ENCODE measurements at places on chromosomes 7 and 10.
A peak's percentile ranks its signal among the peaks of the same experiment; 100 is the strongest.

- DNase-seq, result no peak
Observed at GRCh38 chr7:145474009-145474686, 638.3 kb upstream of the TPK1 start.

GRCh38 chr10:131902691-131903090, 1.9 kb downstream of the PPP2R2D start:
- no peak for DNase-seq

DNA sequence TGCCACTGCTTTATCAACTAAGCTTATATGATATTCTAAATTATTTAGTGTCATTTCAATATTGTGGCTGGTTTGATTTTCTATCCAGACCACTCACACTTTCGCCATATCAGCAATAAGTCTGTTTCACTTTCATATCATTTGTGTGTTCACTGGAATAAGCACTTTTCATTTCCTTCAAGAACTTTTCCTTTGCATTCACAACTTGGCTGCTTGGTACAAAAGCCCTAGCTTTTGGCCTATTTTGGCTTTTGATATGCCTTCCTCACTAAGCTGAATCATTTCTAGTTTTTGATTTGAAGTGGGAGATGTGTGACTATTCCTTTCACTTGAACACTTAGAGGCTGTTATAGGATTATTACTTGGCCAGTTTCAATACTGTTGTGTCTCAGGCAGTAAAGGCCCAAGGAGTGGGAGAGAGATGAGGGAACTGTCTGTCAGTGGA, 120.9 kb upstream of the NAMPT start:
- DNase-seq, result no peak

DNA sequence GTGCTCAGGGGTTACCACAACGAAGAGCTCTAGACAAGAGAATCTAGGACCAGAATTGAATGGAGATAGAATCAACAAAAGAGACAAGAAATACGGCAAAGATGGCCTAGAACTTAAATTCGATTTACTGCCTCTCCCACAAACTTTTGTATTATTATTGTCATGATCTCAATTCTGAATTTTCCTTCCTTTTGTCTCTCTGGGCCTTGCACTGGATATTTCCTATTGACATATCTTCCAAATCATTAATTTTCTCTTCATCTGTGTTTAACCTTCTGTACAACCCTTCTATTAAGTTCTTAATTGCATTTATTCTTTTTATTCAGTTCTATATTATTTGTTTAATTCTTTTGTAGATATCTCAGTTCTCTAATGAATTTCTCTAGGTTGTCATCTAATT, 28.4 kb downstream of the VSTM4 start:
- no peak for DNase-seq

DNA sequence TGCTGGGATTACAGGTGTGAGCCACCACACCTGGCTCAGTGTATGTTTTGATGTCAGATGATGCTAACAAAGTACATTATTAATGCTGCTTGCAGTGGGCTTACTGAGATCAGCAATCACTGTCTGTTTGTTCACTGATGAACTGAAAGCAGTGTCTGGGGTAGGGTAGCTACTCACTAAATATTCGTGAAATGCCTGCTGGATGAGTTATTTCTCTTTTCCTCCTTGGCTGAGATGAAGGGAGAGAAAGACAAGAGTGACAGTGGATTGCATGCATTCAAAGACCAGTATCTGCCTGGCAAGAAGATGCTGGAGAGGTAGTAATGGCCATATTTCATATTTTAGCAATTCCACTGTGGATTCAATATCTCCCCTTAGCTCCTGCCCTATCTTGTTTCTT, 32.3 kb downstream of the FAM107B start:
- no peak for DNase-seq

- peak; percentile 57 for DNase-seq
Observed at GRCh38 chr7:1046722-1047679, 2.7 kb downstream of the GPR146 start.

GRCh38 chr7:74037609-74038008, 9.6 kb downstream of the ELN start:
- no peak for DNase-seq

DNA sequence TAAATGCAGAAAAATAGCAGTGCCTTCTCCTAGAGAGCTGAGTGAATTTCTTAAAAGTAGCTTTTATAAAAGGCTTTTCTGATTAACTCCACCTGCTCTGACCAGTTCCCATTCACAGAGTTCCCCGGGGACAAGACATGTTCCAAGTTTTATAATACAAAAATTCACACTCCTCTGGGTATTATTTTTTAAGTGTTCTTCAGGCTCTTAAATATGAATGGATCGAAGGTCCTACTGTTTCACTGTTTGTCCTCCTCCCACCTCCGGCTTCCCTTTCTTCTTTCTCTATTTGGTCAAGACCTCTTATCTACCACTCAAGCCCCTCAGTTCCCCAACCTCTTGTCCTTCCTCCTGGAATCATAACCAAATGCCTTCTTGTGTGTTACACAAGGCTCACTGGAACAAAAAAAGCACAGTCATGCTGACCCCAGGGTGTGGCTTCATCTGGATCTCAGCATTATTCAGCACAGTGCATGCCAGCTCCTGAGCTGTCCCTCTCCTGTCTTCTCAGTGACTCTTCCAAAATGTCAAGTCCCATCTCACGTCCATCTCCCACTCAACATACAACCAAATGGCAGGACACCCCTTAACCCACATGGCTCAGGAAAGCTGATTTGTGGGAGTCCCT, 222.4 kb downstream of the SORCS1 start:
- DNase-seq, result no peak

- no peak for DNase-seq
Observed at GRCh38 chr10:70970830-70971229, 82.5 kb upstream of the PCBD1 start.

GRCh38 chr10:22369434-22370072, 24.3 kb downstream of the SPAG6 start:
- no peak for DNase-seq

DNA sequence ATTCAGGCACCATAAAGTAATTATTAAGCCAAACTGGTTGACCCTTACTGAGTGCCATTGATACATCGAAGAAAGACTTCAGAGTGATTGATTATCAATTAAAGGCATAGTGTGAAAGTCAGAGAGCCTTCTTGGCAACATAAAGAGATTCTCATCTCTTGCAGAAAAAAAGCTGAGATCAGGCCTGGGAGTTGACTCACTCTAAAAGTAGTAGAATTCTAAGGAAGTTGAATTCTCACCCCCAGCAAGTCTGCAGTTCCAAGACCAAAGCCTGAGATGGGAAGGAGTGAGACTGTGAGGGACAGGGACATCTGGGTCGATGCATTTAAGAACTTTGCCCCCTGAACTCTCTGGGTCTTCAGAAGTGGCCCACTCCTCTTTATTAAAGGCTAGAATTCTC, 21.6 kb upstream of the ERCC6 start:
- no peak for DNase-seq

DNA sequence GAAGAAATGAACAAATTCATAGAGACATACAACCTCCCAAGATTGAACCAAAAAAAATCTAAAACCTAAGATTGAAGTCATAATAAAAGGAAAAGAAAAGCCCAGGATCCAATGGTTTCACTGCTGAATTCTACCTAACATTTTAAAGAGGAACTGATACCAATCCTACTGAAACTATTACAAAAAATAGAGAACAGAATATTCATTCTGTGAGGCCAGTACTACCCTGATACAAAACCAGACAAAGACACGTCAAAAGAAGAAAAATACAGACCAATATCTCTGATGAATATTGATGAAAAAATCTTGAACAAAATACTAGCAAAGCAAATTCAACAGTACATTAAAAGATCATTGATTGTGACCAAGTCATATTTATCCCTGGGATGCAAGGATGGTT, 128.5 kb upstream of the STEAP1 start:
- DNase-seq, result no peak

- DNase-seq, result peak; percentile 4
Observed at GRCh38 chr10:102796407-102797176, 40.6 kb downstream of the CYP17A1 start.

DNA sequence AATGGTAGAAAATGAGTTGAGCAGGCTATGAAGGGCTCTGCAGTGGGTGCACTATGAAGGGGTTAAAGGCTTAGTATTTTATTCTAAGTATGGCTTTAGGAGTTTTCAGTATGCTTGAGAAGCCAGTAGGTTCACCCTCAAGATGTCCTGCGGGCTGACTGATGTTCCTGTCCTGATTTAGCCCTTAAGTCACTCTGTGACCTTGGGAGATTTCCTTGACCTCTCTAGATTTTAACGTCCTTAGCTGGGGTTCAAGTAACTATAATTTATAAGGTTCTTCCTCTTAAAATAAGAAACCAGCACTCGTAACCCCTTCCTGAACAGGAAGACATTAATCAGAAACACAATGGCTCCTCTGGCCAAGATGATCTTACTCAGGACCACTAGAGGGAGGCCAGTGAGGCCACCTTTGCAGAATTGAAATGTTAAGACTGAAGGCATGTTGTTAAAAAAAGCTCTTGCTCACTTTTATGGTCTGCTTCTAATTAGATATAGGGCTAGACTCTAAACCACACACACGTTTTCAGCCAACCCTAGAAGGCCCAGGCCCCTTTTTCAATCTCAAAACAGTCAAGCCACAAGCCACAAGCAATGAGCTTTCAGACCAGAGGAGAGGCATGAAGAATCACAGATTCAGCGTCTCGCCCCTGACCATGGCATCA, 41.9 kb downstream of the CDK1 start:
- no peak for DNase-seq

- DNase-seq, result no peak
Observed at GRCh38 chr7:102966465-102966864, 53.7 kb downstream of the LRRC17 start.

GRCh38 chr7:20220921-20221547, 3.9 kb upstream of the MACC1 start:
- DNase-seq, result no peak

- no peak for DNase-seq
Observed at GRCh38 chr10:24344279-24344678, 135.3 kb downstream of the KIAA1217 start.

DNA sequence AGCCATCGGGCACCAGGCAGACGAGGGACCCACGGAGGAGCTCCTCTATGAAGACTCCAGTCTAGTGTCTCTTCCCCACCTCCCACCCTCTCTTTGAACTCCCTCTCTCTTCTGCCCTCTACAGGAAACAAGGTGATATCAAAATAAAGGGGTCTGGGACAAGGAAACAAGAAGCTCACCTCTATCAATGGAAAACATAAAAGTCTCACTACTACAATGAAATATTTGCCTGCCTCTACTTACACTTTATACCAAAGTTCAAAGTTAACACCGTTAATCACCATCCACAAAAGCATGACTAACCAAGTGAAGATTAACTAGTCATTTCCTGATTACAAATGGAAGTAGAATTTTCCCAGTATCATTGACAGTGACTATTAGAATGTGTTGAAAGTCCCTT, 82.2 kb downstream of the PARD3 start:
- DNase-seq, result no peak

- DNase-seq, result no peak
Observed at GRCh38 chr7:28815928-28816373, 142.2 kb downstream of the TRIL start.

DNA sequence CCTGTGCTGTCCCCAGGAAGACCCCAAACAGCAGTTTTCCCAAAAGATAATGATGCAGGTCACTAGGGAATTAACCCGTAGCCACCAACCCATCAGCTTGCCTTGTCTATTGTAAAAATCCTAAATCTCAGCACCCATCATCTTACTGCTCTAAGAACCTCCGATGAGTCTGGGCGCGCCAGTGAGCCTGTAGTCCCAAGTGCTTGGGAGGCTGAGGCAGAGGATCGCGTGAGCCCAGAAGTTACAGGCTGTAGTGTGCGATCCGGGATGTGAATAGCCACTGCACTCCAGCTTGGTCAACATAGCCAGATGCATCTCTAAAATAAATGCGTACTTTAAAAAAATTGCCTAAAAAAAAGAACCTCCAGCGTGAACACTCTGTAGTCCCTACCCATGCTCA, 951 bp downstream of the AS3MT start:
- no peak for DNase-seq

DNA sequence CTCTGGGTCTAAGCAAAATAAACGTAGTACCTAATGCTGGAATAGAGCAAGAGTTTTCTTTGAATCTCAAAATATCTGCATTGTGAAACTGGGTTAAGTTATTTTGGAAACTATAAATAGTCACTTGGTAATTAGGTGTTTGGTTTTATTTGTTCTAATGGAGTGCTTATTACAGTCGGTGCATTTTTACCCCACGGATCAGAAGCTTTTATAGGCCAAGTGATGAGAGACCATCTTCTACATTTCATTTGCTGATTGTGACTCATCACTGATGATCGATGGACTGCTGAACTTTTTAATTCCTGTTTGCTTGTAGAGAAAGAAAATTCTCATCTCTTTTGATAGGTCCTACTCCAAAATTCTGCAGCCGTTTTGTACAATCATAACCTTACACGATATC, 28.2 kb downstream of the MGMT start:
- no peak for DNase-seq

- no peak for DNase-seq
Observed at GRCh38 chr10:124532106-124532641, 70.6 kb downstream of the LHPP start.

GRCh38 chr7:40341836-40342235, 207.0 kb downstream of the SUGCT start:
- no peak for DNase-seq

DNA sequence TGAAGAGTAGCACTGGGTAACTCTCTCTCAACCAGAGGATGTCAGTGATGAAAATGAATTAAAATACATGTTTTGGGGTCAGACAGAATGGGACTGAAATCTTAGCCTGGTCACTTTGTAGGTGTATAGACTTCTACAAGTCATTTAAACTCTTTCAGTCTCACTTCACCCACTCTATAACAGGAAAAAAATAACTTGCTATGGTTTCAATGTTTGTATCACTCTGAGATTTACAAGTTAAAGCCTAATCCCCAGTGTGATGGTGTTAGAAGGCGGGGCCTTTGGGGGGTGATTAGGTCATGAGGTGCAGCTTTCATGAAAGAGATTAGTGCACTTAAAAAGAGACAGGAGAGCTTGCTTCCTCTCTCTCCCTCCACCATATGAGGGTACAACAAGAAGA, 134.8 kb downstream of the INHBA start:
- no peak for DNase-seq

GRCh38 chr7:100892364-100893317, 3.0 kb downstream of the ACHE start:
- no peak for DNase-seq

- DNase-seq, result no peak
Observed at GRCh38 chr10:2980116-2980515, 87.2 kb upstream of the PFKP start.

- DNase-seq, result no peak
Observed at GRCh38 chr7:54963155-54963554, 55.7 kb upstream of the EGFR start.

DNA sequence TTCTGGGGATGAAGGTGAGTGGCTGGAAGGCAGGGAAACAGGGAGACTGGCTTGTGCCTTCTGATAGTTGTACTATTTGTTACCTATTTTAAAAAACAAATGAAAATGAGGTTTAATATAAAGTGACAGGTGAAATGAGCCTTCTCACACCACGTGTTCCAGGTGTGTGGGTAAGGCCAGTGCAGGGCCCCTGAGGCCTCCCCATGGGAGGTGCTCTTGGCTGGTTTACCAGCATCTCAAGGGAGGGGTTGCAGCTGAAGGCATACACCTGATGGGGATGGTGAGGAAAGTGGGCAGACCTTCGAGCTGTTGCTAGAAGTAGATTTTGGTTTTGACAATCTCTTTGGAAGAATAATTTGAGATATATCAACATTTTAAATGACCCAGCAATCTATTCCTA, 103.6 kb downstream of the ARHGAP22 start:
- no peak for DNase-seq

GRCh38 chr7:13386741-13387140, 602.7 kb downstream of the ETV1 start:
- no peak for DNase-seq

All from effector memory CD4-positive, alpha-beta T cell (primary cell).